DMS79 treated with DMSO at 0.1 percent for 48 hours (cell line): ENCODE measurements at places on chromosomes 1 and 21.

DNA sequence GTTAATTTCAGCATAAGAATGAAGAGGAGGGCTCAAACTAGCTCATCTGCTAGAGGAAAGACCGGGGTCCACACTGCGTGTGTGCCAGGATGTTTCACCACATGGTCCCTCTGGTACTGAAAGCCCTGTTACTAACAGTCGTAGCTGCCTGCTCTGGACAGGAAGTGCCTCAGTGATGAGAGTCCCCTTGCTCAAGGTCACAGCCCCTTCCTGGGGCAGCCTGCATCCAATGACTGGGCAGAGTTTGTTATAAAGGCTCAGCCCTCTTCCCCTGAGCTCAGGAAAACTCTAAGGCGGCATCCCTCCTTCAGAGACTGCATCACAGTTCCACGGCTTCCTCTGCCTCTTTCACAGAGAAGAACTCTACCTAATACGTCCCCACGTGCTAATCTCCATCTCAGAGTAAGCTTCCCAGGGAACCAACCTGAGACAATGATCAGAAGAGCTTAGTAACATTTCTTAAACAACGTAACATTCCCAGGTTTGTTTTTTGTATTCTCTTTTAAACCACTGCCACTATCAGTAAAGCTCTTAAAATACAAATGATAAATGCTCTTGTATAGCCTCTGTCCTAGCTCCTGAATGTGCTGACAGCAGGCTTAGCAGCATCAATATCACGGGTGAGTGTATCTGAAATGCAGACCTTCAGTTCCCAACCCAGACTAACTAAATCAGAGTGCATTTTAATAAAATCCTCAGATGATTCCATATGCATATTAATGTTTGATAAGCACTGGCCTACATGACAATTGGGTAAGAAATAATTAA lies 38.0 kb upstream of the ATP1A1 start:
- no peak for DNase-seq

GRCh38 chr21:46130831-46131587 lies 24.4 kb downstream of the FTCD start:
- no peak for DNase-seq

DNA sequence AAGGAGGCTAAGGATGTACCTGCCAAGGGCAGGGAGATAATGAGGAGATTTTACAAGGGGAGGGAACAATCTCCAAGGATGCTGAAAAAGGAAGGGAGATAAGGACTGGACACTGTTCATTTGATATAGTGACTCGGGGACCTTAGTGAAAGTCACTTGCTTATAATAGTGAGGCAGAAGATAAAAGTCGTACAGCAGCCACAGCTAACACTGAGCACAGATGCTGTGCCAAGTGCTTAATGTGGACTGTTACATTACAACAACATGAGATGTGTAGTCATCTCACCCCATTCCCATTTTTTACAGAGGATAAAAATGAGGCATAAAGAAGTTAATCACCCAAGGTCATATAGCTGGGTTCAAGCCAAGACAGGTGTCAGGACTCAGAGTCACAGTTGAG lies 181.9 kb downstream of the FGGY start:
- no peak for DNase-seq

DNA sequence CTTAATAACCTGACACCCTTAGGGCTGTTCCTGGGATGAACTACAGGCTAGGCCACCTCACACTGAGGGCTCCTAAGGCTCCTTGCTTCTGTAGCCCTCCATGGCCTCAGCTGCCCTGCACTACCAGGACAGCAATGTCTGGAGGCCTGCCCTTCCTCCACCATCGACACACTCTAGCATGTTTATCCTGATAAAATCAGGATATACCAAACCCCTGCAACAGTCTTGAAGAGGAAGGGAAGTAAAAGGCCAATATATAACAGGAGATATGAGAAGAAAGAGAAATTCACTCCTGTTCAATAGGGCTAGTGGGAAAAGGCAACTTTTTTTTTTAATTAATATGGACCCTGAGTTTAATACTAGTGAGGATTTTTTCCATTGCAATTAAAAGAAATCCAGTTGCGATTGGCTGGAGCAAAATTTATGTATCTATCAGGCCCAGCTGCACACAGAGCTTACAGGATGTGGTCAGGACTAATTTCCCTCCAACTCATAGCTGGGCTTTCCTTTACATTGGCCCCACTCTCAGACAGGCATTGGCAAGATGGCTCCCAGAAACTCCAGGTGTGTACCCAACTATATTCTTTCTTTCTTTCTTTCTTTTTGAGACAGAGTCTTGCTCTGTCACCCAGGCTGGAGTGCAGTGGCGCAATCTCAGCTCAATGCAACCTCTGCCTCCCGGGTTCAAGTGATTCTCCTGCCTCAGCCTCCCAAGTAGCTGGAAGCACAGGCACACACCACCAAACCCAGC lies 13.5 kb upstream of the ATP2B4 start:
- no peak for DNase-seq

- DNase-seq: no peak
Measured at GRCh38 chr1:12407050-12407961, 177.5 kb downstream of the VPS13D start.

DNA sequence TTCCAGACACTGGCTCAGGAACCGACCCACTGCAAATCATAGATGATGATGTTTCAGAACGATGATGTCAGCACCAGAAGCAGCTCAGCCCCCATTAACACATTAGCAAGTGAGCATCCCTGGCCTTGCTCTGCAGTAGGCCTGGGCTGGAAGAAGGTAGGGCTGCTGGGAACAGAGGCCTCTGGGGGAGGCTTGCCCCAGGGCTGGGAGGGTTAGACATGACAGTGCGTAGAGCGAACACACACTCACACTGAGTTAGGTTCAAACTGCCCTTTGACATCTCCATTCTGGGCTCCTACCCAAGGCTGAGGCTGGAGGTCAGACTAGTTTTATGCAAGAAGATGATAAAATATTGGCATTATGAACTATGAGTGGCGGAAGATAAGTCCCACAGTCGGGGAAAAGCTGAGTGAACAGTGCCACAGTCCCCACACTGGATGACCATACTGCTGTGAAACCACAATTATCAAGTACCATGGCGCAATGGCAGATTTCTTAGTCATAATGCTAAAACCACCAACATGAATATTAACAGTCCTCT lies 91.1 kb downstream of the DMRTB1 start:
- no peak for DNase-seq

GRCh38 chr21:44836349-44836665 lies 18.4 kb upstream of the SUMO3 start:
- DNase-seq: no peak

GRCh38 chr1:68346188-68346808 lies 103.5 kb downstream of the RPE65 start:
- DNase-seq: no peak

GRCh38 chr1:32470991-32471694 lies 6.3 kb downstream of the ZBTB8B start:
- DNase-seq: no peak

GRCh38 chr1:62420214-62420613 lies 16.6 kb upstream of the USP1 start:
- no peak for DNase-seq

DNA sequence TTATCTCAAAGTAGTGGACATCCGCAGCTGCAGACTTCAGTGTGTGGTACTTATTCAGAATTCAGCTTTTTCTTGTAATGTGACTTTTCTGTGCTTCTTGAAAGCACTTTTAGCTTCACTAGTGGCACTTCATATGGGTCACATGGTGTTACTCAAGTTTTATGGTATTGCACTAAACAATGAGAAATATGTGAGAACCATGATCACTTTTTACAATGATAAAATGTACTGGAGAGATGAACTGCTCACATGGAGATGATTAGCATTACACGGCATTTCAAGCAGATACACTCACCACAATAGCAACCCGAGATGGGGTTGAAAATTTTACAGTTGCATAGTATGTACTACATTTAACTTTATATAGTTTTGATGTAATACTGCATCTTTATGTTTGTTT lies 40.1 kb upstream of the GPR52 start:
- peak; percentile 26 for DNase-seq

- no peak for DNase-seq
Measured at GRCh38 chr21:38769191-38769780, 36.4 kb upstream of the ETS2 start.

DNA sequence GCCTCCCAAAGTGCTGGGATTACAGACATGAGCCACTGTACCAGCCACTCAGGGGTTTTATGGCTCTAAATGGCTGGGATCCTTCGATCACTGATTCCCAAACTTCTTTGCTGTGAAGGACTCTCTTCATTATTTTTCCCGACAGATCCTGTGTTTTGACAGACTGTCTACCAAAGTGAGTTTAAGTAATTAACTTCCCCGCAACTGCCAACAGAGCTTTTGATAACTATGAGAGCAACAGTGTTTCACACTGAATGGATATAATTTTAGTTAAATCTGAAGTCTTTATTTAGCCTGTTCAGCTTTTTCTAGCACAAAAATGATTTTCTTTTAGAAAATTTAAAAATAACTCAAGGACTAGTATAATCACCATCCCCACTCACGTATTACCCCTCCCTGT lies 12.6 kb upstream of the RABIF start:
- no peak for DNase-seq

- no peak for DNase-seq
Measured at GRCh38 chr1:79912813-79913212, 906.3 kb upstream of the ADGRL4 start.

GRCh38 chr1:95850763-95851162 lies 616.8 kb downstream of the RWDD3 start:
- DNase-seq: no peak

GRCh38 chr21:39444421-39445180 lies 977 bp downstream of the LCA5L start:
- no peak for DNase-seq

DNA sequence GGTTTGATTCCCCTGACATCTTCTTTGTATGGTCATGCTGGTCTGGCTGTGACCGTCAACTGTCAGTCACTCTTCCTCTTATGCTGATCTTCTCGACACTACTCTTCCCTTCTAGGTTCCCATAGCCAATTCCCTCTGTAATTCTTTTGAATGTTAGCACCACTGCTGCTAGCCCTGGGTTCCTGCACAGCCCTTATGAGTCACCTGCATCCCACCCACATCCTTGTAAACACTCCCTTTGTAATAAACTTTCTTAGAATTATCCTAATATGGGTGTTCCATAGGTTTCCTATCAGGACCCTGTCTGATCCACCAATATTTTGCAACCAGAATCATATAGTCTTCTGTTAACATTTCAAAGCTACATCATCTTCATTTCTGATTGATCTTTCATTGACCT lies 37.1 kb downstream of the JUN start:
- no peak for DNase-seq

GRCh38 chr1:199084293-199084692 lies 445.5 kb downstream of the PTPRC start:
- DNase-seq: no peak

DNA sequence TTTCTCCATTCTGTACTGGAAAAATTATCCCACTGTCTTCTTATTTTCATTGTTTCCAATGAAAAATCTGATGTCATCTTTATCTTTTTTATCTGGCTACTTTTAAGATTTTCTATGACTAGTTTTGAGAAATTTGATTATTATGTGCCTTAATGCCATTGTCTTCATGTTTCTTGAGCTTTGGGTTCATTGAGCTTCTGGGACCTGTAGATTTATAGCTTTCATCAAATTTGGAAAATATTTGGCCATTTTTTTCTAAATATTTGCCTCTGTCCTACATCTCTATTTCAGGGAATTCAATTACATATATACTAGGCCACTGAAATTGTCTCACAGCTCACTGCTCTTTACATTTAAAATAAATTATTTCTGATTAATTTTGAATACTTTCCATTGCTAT lies 38.7 kb upstream of the KCNH1 start:
- DNase-seq: no peak

DNA sequence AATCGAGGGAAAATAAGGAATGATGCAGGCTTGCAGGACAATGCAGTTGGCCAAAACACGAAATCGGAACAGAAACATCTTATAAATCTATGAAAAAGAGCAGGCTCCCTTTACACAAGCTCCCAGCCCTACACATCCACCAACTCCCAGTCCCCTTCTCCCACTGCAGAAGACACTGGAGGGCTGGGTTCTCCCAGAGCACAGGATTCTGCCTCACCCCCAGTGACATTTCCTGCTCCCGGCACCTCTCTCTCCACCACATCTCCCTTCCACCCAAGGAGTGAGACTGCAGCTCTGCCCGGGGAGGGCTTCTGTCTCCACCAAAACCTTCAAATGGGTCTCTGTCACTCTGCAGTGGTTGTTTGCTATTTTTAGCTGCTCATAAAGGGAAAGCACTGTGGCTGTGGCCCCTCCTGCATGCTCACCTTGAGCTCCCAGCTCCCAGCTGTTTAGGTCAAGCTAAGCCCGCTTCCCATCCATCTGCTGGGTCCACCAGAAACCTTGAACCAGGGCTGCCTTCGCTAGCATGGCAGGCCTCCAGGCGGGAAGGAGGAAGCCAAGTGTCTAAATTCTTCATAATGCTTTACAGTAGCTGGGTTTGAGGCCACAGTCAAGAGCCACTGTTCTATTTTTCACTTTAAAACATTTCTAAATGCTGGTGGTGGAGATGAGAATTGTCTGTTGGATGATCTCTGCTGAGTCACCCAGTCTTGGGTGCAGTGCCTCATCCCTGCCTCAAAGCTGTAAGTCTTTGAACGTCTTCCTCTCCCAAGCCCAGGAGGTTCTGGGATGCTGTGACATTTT lies 3.3 kb upstream of the C2CD2 start:
- DNase-seq: no peak

GRCh38 chr1:115210302-115210711 lies 121.0 kb upstream of the TSPAN2 start:
- DNase-seq: no peak

GRCh38 chr1:75559800-75560199 lies 51.1 kb downstream of the SLC44A5 start:
- DNase-seq: no peak

GRCh38 chr1:99018313-99018712 lies 13.7 kb upstream of the PLPPR5 start:
- no peak for DNase-seq

DNA sequence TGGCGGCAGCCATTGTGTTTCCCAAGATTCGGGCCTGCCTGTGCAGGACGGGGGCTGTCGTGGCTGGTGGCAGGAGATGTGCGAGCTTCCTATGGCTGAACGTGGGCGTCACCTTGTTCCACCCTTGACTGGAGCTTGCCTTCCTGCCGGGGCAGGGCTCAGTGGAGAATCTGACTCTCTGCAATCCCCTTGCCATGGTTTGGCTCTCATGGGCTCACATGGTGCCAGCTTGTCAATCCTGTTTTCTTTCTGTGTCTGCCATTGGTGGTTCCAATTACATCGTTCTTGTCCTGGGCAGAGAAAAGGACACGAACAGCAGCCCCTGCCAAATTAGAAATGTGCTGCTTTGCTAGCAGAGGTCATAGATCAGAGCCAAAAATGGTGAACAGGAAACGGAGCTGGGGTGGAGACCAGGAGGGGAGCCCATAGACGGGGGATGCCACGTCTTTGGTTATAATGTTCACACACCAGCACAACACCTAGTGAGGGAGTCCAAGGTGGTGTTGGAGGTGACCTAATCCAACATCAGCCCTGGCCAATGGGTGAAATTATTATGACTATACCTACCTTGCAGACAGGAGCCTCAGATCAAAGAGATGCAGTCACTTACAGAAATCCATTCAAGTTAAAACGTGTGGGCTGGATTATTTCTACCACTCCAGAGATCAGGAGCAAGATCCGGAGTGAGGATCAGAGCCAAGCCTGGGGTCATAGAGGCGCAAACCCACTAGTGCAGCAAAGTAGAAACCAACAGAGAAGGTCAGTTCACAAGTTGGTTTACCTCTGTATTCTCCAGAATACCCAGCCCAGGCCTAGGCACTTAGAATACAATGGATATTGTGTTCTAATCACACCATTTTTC lies 253.1 kb downstream of the SIPA1L2 start:
- no peak for DNase-seq
